Pulmonary artery endothelial cell (primary cell): ENCODE measurements at places on chromosomes 7 and 10.

GRCh38 chr10:68992636-68993440, 4.2 kb downstream of the KIFBP start:
- DNase-seq = no peak

GRCh38 chr10:83954193-83954799, 185.0 kb upstream of the GHITM start:
- DNase-seq = no peak

GRCh38 chr10:7580520-7580919, 86.2 kb downstream of the ITIH5 start:
- no peak for DNase-seq

GRCh38 chr7:106420736-106421135, 136.0 kb upstream of the NAMPT start:
- DNase-seq = no peak

- no peak for DNase-seq
Observed at GRCh38 chr10:114030140-114030539, 13.5 kb upstream of the ADRB1 start.
